AG20443 (cell line): ENCODE measurements at places on chromosomes 2 and 18.

DNA sequence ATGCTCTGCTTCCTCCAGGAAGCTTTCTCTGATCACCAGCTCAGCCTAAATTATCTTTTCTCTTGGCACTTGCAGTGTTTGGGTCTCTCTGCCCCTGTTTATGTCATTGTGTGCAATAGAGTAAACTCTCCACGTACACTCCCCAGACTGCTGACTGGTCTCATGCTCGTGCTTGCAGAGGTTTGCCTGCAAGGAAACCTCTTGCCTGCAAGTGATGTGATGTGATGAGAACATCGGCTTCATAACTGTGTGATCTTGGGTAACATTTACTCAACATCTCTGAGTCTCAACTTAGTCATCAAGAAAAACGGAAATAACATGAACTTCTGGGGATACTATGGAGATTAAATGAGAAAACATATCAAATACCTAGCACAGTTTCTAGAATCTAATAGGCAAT, 92.3 kb downstream of the BIN1 start:
- peak; percentile 87 for DNase-seq

GRCh38 chr2:161332371-161332967, 24.2 kb downstream of the PSMD14 start:
- DNase-seq, result no peak

GRCh38 chr2:16755442-16755841, 89.8 kb upstream of the CYRIA start:
- no peak for DNase-seq

DNA sequence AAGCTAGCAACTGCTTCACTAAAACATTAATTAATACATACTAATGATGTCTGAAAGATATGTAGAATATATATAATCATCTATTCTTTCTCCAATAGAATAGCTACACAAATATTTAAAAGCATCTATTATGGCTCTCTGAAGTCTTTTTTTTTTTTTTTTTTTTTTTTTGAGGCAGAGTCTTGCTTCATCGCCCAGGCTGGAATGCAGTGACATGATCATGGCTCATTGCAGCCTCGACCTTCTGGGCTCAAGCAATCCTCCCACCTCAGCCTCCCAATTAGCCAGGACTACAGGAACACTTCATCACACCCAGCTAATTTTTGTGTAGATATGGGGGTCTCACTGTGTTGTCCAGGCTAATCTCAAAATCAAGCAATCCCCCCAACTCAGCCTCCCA, 120.4 kb upstream of the KYNU start:
- DNase-seq, result no peak

DNA sequence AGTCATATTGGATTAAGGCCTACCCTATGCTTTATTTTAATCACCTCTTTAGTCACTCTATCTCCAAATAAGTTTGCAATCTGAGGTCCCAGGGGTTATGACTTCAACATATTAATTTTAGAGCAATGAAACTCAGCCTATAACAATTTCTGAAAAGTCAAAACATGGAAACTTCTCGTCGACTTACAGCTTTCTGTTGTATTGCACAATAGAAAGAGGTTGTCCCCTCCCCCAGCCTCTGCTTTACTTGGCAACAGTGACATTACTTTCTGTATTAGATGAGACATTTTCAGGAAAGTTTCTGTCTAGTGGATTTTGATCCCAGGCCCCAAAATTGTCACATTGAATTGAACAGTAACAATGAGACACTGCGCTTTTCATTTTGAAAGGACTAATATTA, 326.4 kb downstream of the THSD7B start:
- DNase-seq, result no peak

GRCh38 chr2:112474844-112475486, 7.0 kb upstream of the TTL start:
- peak; percentile 78 for DNase-seq

GRCh38 chr2:206718296-206718695, at the start of gene DYTN:
Gene DYTN (minus strand): TSS chr2:206718396. CDS start chr2:206718279, 117 bp downstream.
- no peak for DNase-seq

DNA sequence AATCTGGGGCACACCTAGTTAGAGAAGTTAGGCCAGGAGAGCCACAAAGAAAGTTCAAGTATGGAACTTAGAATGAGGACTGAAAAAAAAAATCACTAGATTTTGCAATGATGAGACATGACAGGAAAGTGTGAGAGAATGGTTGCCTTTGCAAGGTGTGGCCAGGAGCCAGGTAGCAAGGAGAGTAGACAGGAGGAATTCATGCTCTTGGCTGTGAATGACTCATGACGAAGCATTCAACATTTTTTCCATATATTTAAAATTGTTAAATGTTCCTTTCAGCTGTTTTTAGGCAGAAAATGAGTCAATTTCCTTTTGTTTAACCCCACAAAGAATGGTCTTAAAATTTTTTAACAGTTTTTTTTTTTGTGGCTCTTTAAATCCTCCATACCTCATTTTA, 636.9 kb downstream of the PLCL1 start:
- no peak for DNase-seq

DNA sequence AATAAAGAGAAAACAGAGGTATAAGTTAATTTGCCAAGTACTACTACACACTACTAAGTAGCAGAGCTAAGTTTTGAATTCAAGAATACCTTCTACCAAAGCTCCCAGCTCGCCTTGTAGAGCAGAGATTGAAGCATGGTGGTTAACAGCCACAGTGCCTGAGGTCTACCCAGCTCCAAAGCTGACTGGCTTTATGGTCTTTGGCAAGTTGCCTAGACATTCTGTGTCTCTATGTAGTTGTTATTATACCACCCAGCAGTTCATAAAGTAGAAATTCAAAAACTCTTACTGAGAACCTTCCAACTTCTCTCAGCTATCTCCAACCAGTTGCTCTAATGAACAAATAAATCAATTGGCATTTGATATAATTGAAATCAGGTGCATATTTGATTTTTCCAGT, 87.8 kb downstream of the PDE11A start:
- DNase-seq, result no peak

DNA sequence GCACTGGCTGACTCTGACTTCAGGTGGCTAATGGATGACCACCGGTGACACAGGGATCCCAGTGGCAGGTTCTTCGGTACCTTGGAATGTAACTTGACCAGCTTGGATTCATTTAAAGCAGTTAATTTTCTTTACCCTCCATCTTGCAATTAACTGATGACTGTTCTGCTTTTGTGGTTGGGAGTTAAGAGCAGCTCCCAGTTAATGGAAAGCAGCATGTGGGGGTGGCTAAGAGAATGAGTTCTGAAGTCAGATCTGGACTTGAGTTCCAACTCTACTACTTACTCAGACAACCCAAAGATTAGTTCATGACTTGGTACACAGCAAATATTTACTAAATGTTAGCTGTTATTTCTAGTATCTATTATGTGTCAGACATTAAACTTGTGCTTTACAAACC, 58.5 kb downstream of the FAM228A start:
- DNase-seq, result no peak

- peak; percentile 93 for DNase-seq
Observed at GRCh38 chr2:236862961-236863728, 222.5 kb upstream of the COPS8 start.
